ENCODE measurements at places on chromosomes 4 and X.

DNA sequence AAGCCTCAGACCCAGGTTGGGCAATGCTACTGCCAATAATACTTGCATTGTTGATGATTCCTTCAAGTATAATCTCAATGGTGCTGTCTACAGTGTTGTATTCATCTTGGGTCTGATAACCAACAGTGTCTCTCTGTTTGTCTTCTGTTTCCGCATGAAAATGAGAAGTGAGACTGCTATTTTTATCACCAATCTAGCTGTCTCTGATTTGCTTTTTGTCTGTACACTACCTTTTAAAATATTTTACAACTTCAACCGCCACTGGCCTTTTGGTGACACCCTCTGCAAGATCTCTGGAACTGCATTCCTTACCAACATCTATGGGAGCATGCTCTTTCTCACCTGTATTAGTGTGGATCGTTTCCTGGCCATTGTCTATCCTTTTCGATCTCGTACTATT is 7.4 kb downstream of the LPAR4 start:
- no peak for DNase-seq

DNA sequence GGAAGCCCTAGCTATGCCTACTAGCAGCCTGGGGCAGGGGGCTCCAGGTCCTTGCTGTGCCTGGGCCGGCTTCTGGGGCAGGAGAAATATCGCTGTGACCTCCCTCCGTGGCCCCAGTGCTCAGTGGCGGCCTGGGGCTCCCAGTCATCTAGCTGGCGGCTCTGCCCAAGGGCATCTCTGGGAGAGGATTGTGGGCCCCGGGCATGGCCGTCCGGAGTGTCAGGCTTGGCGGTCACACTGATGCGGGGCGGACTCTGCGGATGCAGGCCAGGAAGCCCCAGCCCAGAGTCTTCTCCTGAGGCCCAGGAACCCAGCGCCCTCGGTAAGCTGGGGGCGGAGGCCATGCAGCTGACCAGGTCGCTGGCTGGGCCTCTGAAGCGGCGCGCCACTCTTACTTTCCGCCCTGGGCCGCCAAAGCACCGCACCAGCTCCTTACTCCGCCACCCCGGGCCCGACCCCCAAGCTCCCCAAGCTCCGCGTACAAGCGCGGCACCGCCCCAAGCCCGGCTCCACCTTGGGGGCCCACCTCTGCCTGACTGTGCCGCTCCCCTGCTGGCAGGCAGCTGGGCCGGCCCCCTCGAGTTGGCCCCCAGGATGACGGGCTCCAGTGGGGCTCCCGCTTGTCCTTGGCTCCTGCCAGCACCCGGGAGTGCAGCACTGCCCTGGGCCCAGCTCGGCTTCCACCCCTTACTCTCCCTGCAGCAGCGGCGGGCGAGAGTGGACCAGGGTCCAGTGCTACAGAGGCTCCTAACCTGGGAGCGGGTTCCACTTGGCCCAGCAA is 720.0 kb downstream of the PCDH18 start:
- DNase-seq, result no peak

GRCh38 chr4:164304101-164304639 is 449.8 kb upstream of the SMIM31 start:
- DNase-seq, result no peak

- DNase-seq, result no peak
Measured at GRCh38 chrX:71144651-71145050, at the start of gene NLGN3. TSS of gene NLGN3 (plus strand) at chrX:71144841. CDS start at chrX:71147750, 2,909 bp downstream.

DNA sequence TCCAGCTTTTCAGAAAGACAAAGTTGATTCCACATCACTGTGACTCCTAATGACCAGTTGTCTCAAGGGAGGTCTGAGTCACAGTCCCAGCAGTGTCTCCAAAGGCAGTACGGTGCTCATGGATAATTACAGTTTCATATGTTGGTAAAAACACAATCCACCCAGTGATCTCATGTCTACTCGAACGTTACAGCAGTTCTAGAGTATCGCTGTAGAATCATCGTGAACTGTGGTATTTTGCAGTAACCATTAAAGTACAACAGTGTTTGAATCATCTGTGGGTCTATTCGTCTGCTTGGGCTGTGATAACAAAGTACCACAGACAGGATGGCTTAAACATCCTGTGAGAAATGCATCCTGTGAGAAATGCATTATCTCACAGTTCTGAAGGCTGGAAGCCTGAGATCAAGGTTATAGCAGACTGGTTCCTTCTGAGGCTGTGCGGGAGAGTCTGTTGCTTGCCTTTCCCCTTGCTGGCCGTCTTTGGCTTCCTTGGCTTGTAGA is 121.1 kb upstream of the SORBS2 start:
- DNase-seq, result no peak

- no peak for DNase-seq
Measured at GRCh38 chr4:137762591-137762990, 230.3 kb upstream of the PCDH18 start.

- DNase-seq, result no peak
Measured at GRCh38 chrX:124240422-124240821, 92.0 kb upstream of the TEX13D start.

DNA sequence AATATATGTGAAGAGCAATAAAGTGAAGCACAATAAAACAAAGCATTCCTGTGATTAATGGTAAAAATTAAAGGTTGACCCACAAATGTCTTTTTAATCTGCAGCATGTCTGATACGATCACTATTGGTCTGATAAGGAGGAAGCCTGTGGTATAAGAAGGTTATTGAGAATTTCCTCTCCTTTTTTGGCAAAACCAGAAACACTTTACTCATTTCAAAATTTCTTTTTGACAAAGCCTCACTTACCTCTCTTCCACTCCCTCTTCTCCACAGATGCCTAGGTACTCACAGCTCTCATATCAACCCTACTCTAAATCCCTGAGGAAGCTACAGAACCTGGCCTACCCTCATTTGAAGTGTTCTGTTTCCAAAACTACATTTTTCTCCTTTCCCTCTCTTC is 56.1 kb downstream of the TSPAN5 start:
- no peak for DNase-seq

- DNase-seq, result no peak
Measured at GRCh38 chr4:127708985-127709384, 21.2 kb upstream of the SLC25A31 start.

DNA sequence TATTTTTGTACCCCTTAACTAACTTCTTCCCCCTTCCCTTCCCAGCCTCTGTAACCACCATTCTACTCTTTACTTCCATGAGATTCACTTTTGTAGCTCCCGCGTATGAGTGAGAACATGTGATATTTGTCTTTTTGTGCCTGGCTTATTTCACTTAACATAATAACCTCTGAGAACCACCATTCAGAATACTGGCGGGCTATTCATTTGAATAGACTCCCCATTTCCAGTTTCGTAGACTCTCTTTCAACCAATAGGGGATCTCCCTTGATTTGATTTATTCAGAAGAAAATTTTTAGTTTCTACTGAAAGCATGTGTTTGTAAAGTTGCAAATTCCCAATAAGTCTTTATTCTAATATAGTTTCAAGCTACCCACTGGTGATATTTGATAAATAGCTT is 117.2 kb downstream of the GATB start:
- DNase-seq, result no peak

GRCh38 chr4:88965053-88965452 is 91.9 kb downstream of the FAM13A start:
- DNase-seq, result no peak

DNA sequence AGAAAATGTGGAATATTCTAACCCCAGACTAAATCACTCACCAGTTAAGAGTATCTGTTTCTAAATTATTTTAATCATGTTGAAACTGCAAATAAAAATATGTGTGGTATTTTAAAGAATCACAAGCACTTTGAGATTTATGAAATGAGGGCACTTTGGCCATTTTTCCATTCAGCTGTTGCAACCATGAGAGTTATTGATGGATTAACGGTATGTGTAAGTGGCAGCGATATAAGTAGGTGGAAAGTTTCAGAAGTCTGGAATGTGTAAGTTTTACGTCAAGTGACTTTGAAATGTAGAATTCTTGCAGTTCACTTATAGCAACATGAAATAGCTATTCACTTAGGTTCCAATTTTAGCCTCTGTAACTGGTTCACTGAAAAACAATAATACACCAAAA is 905.1 kb upstream of the SLIT2 start:
- no peak for DNase-seq

GRCh38 chrX:68920561-68920960 is 91.7 kb downstream of the EFNB1 start:
- DNase-seq, result no peak

GRCh38 chrX:39956803-39957394 is 140.9 kb downstream of the BCOR start:
- DNase-seq, result no peak

DNA sequence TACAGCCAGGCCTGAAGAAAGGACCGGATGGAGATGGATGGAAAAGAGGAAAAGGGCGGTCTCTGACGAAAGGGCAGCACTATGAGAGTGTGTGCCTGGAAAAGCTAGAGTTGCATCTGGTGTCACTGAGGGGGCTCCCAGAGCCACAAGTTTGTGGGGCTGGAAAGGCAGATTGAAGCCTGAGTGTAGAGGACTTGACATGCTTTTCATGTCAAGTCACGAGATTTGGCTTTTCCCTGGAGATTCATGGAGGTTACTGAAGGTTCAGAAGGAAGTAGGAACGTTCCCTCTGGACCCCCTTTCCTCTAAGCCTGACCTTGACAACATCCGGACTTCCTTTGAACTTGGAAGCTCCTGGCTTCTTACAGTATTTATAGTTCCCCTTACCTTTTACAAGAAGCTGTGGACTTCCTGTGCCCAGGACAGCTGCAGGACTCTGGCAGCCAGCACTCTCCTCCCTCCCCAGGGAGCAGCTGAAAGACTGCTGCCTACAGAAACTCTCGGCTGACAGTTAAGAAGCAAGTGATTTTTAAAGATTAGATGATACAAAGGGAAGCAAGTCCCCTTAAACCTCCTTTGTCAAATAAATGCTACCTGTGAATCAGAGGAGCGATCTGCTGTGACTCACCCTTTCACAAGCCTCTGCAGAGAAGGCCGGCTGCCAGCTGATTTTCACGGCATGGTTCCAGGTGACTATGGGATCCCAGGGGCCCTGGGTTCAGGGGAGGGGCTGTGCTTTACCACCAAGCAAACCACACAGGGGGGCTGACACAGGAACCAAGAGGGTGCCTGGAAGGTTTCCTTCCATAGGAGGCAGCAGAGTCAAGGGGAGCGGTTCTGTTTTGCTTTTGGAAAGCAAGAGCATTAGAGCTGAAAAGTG is 72.9 kb upstream of the STIM2 start:
- DNase-seq, result peak; percentile 56

- DNase-seq, result no peak
Measured at GRCh38 chr4:70772929-70773555, 51.3 kb downstream of the RUFY3 start.

- DNase-seq, result no peak
Measured at GRCh38 chr4:1317177-1318045, 27.7 kb downstream of the MAEA start.

DNA sequence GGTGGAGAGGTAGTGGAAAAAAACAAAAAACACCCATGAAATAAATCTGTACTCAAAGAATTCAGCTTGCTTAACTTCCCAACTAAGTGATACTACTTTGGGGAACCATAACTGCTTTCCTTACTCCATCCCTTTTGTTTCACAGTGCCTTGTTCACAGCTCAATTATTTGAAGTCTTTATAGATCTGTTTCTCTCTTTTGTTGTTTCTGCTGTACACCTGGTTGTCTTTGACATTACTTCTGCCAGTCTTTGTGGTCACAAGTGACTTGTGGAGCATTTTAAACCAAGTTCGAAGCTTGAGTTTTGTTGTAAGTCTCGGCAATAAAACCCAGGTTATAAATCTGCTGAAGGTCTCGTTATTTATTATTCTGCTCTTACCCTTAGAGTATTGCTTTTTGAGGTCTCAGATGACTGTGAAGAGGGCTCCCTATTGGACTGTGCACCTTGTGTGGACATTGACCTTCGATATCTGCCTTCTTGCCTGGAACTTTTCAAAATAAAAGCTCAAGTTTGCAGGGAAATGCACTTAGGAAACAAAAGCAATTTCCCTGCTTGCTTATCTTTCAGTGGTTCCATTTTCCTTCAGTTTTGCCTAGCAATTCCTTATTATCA is 59.8 kb downstream of the ANK2 start:
- no peak for DNase-seq

DNA sequence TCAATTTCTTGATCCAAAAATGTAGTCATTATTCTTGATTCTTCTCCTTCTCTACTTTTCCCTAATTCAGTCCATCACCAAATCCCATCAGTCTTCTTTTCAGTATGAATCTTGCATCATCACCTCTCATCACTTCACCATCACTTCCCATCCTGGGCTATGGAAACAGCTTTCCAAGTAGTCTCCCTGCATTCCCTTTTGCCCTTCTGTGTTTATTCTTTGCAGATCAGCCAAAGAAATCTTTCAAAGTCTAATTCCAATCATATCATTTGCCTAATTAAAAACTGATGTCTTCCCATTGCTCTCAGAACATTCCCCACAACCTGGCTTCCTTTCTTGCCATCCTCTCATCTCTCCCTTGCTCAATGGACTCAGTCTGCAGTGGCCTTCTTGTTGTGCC is 201.7 kb upstream of the ADAMTS3 start:
- DNase-seq, result no peak

DNA sequence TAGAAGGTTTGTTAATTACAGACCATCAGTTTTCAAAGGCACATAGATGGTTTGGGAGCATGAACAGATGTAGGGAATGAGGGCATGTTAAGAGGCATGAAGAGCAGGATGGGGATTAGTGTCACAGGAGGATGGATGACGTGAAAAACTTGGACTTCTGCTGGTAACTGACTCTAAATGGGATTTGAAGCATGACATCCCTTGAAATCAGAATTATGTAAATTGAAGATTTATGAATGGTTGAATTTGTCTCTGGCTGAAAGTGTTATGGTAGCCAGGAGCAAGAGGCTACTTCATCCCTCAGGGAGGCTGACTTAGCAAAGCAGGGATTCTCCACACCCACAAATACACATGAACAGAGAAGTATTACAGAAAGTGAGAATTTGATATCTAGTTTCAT is 454.6 kb downstream of the MAGEB5 start:
- DNase-seq, result no peak

GRCh38 chr4:10737337-10737736 is 52.8 kb upstream of the CLNK start:
- DNase-seq, result no peak

DNA sequence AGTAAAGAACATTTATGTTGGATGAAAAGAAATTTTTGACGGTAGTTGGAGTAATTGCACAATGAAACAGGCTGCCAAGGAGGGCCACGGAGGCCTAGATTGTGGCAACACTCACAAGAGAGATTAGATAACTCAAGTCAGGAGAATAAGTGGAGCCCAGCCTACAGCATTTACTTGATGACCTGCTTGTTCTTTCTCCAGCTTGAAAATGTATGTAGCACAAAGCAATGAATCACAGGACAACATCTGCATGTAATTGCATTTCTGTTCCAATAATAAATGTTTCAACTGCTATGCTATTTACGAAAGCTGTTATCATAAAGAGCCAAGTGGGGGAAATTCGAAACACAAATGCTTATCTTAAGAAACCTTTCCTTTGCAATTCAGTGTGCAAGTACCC is 221.2 kb upstream of the MID1 start:
- DNase-seq, result no peak
